ENCODE measurements at places on chromosomes 7 and 10. TPM values are rescaled to one million over a fixed set of nuclear protein-coding genes. Genes with fewer than 3 reads are reported as not detected.

DNA sequence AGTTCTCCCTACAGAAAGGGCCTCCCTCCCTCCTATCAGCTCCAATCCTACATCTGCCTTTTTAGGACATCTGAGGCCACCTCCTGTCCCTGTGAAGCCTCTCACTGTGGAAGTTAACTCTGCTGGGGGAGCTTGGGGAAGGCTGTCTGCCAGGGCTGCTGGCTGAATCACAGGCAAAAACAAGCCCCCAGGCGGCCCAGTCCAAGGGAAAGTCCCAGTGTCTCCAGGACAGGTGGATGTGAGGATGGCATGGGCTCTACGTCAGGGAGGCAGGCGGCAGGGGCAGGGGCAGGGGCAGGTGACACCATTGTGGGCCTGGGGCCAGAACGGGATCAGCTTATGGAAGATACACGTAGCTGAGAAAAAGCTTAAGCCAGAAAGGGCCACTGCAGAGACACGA lies 240.2 kb downstream of the MAD1L1 start:
- no peak overlapping the region for H3K4me3 ChIP-seq
- H3K27ac ChIP-seq = no peak overlapping the region
- peaks cover 7% of the 10 kb centered on the region for H3K4me1 ChIP-seq
- H3K36me3 ChIP-seq = peaks cover 2% of the 10 kb centered on the region
- no peaks in the 10 kb centered on the region for H3K27me3 ChIP-seq
- DNase-seq = no peak

OLAH gene
- total RNA-seq = 0.37 TPM

GRCh38 chr10:104268405-104268712 lies 625 bp upstream of the GSTO2 start:
- no peaks in the 10 kb centered on the region for H3K27me3 ChIP-seq
- peak overlapping the region; percentile 87 for H3K4me3 ChIP-seq
- H3K36me3 ChIP-seq = peaks cover 46% of the 10 kb centered on the region

- H3K4me1 ChIP-seq = no peaks in the 10 kb centered on the region
- no peaks in the 10 kb centered on the region for H3K27me3 ChIP-seq
- DNase-seq = no peak
- no peaks in the 10 kb centered on the region for H3K36me3 ChIP-seq
These were observed 154.2 kb downstream of the ARHGAP12 start for GRCh38 chr10:31774299-31774900.

DNA sequence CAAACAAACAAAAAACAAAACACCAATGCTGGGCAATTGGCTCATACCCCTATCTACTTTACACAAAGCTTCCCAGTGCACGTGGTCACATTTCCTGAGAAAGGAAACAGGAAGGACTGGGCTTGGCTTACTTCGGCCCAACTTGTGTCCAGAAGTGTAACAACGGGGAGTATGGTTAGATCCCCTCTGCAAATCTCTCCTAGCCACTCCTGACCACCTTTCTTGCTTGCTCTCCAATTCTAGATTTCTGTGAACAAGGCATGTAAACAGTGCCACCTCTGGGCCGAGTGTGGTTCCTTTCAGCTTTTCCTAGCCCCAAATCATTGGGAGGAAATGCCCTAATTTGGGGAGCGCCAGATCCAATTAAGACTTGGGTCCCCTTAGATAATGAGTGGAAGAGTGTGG lies 21.0 kb upstream of the FRAT2 start:
- H3K27ac ChIP-seq = no peak overlapping the region
- H3K36me3 ChIP-seq = peaks cover 13% of the 10 kb centered on the region
- no peaks in the 10 kb centered on the region for H3K27me3 ChIP-seq
- H3K4me3 ChIP-seq = no peak overlapping the region
- no peak for DNase-seq

DNA sequence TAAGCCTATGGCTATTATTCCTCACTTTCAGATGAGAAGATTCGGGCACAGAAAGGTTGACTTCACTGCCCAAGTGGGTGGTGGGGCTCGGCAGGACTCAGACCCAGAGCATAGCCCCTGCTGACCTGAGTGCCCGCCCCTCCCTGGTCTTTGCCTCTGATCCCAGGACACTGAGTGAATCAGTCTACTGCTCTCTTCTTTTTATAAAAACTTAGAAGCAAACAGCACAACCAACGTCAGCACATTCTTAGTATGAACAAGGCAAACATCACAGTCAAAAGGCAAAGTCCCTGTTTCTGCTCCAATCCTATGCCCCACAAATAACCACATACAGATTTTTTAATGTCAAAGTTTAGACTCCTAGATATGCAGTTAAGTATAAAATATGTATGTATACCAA lies 237.8 kb downstream of the ZMYND11 start:
- no peak for DNase-seq
- peaks cover 12% of the 10 kb centered on the region for H3K4me1 ChIP-seq
- H3K4me3 ChIP-seq = no peak overlapping the region
- peaks cover 2% of the 10 kb centered on the region for H3K36me3 ChIP-seq
- no peak overlapping the region for H3K27ac ChIP-seq

SMKR1 gene
- 1.6 TPM for total RNA-seq
